Activated CD4-positive, alpha-beta T cell treated with anti-CD3 and anti-CD28 coated beads, Interleukin-2, Interleukin-4, amounts not matched to agents 100 ng/mL and 50 ng/mL, durations not matched to agents 16 hours and 8 hours (primary cell): ENCODE measurements at places on chromosomes 12 and 14.
A peak's percentile ranks its signal among the peaks of the same experiment; 100 is the strongest.

DNA sequence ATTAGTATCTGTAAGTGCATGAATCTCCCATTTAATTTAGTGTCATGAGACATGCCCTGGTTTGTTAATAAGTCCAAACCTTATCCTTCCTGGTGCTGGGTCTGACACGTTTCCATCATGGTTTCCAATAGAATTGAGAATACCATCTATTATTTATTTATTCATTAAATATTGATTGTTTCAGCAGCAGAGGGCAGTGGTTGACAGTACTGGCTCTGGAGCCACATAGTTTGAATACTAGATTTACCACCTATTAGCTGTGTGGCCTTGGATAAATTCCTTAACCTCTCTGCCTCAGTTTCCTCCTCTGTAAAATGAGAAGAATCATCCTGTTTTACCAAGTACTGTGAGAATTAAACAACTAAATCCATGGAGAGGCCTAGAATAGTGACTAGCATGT is 941 bp upstream of the STAB2 start:
- DNase-seq: no peak

- DNase-seq: peak; percentile 3
These were observed 308.0 kb downstream of the PPFIA2 start for GRCh38 chr12:81450920-81451739.

GRCh38 chr12:113857371-113857770 is 108.8 kb downstream of the RBM19 start:
- DNase-seq: no peak

GRCh38 chr12:105355752-105356151 is 25.3 kb downstream of the C12orf75 start:
- no peak for DNase-seq

DNA sequence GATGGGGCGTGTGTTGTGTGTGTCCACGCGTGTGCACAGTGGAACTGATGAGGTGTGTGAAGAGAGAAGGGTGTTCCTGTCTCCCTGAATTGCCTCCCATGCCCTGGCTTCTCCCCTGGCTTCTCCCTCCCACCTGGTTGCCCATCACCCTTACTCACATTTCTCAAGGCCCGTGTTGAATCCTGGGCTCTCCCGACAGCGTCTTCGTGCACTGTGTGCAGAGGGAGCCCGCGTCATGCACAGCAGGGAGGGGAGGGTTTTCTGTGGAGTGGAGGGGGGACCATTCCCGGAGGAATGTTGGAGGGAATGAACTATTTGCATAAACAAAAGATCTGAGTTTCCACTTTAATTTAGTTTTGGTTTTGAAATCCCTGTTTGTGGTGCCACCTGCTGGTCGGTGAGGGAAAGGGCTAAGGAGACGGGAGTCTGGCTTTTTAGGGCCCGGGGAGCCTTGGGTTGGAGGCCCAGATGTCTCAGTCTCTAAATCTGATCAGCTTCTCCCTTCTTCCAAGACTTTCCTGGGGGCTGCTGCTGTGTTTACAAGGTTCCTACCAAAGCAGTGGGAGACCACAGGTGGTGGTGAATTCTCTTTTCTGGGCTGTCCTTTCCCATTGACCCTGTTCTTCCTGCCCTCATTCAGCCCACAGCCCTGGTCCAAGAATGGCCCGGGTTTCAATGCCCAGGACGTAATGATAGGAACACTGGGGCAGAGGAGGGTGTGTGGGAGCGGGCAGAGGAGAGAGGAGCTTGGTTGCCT is at the start of gene C1R:
TSS of gene C1R (minus strand) at position 217 of the 757 bp plus-strand sequence. CDS start at position 160, 57 bp downstream.
- DNase-seq: peak; percentile 66

GRCh38 chr14:68969278-68970033 is 9.6 kb downstream of the ACTN1 start:
- DNase-seq: no peak

- DNase-seq: no peak
These were observed 12.4 kb downstream of the LUM start for GRCh38 chr12:91098941-91099340.

GRCh38 chr12:53231921-53232645 is at the start of gene RARG:
TSS of gene RARG (minus strand) at chr12:53232209. CDS start at chr12:53227545, 4,664 bp downstream.
- peak; percentile 53 for DNase-seq

GRCh38 chr12:103858953-103859601 is 18.0 kb upstream of the NT5DC3 start:
- DNase-seq: no peak

- DNase-seq: no peak
These were observed 599 bp upstream of the TRHDE start for GRCh38 chr12:72271451-72272090.

DNA sequence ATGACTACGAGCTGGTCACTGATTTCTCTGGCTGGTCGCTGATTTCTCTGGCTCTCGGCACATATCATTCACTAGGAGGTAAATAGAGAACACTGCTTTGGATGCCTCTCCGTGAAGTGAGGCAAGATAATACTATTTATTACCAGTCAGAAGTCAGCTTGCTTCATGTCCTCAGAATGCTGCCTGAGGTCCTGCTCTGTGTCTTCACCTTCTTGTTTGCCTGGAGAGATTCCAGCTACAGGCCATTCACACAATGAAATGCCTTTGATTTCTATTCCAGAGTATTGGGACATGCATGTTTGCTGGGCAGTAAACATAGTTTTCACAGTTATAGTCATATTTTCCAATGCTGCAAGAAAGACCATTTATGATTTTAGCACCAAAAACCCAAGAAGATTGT is 106.7 kb downstream of the AEBP2 start:
- DNase-seq: no peak

- no peak for DNase-seq
These were observed 71.4 kb upstream of the ACTN1 start for GRCh38 chr14:69050240-69051184.

- DNase-seq: no peak
These were observed 48.9 kb upstream of the POC1B start for GRCh38 chr12:89574736-89575208.

DNA sequence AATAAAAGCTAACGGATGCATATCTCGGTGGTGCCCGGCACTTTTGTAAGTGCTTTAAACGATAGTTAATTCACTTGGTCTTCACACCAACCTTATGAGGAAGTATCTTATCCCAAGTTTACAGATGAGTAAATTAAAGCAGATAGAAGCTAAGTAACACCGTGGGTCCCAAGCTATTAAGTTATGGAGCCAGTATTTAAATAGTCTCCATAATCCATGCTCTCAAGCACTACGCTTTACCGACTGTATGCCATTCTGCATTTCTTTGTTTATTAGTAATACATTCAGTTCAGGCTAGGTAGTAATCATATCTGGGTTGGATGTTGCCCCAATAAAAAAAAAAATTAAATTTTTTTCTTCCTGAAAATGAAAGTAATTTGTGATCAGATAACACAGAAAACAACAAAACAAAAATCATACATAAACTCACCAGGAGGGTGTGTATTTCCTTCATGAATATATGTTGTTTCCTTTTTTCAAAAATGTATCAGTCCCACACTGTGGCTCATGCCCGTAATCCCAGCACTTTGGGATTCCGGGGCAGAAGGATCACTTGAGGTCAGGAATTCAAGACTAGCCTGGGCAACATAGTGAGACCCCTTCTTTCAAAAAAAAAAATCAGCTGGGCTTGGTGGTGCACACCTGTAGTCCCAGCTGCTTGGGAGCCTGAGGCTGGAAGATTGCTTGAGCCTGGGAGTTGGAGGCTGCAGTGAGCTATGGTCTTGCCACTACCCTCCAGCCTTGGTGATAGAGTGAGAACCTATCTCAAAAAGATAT is 1.4 kb upstream of the M6PR start:
- no peak for DNase-seq

- DNase-seq: peak; percentile 74
These were observed 1037.8 kb downstream of the TMEM121 start for GRCh38 chr14:106564058-106564643.

DNA sequence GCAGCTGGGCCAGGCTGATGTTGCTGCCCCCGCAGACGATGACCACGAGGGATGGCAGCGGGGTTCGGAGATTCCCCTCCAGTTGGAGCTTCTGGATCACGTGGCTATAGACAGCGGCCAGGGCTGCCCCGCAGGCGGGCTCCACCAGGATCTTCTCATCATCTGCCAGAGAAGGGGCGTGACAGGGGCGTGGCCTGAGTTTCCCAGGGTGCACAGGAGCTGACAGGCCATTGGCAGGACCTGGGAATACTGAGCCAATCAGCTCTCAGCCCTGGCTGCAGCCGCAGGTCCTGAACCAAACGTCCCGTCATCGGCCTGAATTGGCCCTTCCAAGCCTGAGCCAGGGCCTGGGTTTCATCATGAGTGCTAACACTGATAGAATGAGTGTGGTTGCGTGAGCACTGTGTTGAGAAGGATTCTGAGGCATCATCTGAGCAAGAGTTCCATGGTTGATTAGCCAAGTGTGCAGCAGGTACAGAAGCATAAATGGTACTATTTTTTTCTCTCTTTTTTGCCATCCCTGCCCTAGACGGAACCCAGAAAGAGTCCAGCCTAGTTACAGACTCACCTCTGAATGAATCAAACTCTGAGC is 10.6 kb downstream of the SDS start:
- DNase-seq: no peak

- DNase-seq: no peak
These were observed 151.0 kb upstream of the GZMB start for GRCh38 chr14:24784981-24785380.

GRCh38 chr14:99718811-99719192 is 34.7 kb downstream of the CYP46A1 start:
- no peak for DNase-seq

DNA sequence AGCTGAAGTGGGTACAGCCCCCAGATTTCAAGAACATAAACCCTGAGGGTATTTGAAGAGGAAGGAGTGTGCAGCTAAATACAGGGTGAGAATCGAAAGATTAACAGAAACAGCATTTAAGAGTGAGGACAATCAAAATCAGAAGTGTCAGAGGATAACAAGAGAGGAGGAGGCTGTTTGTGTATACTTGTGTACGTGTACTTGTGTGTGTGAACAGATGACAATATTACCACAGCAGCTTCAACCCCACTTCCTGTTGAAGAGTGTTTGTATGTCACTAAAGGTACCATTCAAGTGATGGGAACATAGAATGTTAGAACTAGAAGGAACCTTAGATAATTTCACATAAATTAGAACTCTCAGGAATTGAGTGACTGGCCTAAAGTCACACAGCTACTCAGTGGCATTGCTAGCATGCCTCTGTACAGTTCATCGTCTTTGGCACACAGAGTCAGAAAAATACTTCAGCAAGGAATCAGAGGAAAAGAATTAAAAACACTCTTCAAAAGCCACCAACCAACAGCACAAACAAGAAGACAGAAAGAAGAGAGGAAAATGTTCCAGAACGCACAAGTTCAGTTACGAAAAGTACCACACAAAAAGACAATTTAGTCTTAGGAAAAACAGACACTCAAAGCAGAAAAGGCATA is 164.3 kb upstream of the BCL2L14 start:
- no peak for DNase-seq

- DNase-seq: no peak
These were observed 177.8 kb upstream of the EEA1 start for GRCh38 chr12:93106910-93107309.

- DNase-seq: no peak
These were observed 10.8 kb downstream of the DIP2B start for GRCh38 chr12:50515587-50515986.

GRCh38 chr14:87940382-87940781 is 52.6 kb downstream of the GALC start:
- peak; percentile 12 for DNase-seq

GRCh38 chr12:109069307-109070271 is 17.2 kb downstream of the USP30 start:
- no peak for DNase-seq

- no peak for DNase-seq
These were observed 9.0 kb upstream of the NKX2-1 start for GRCh38 chr14:36529062-36529461.

GRCh38 chr14:99542566-99542965 is 61.4 kb downstream of the CCNK start:
- no peak for DNase-seq

- DNase-seq: no peak
These were observed 188.8 kb downstream of the STXBP6 start for GRCh38 chr14:24861083-24861630.

GRCh38 chr14:104870368-104871144 is 5.5 kb downstream of the CEP170B start:
- peak; percentile 27 for DNase-seq

GRCh38 chr14:61847861-61848260 is 85.6 kb downstream of the SNAPC1 start:
- no peak for DNase-seq

- DNase-seq: peak; percentile 6
These were observed 358.6 kb downstream of the DUSP6 start for GRCh38 chr12:88993651-88994050.

GRCh38 chr14:23119363-23120327 is 590 bp upstream of the CEBPE start:
- no peak for DNase-seq
